Stimulated activated CD8-positive, alpha-beta memory T cell treated with anti-CD3 and anti-CD28 coated beads, Interleukin-4, amount 100 ng/mL, for 4 hours (primary cell): ENCODE measurements at places on chromosomes 1 and 21.

- no peak for DNase-seq
Observed at GRCh38 chr1:2316451-2316961, 74.8 kb downstream of the MORN1 start.

DNA sequence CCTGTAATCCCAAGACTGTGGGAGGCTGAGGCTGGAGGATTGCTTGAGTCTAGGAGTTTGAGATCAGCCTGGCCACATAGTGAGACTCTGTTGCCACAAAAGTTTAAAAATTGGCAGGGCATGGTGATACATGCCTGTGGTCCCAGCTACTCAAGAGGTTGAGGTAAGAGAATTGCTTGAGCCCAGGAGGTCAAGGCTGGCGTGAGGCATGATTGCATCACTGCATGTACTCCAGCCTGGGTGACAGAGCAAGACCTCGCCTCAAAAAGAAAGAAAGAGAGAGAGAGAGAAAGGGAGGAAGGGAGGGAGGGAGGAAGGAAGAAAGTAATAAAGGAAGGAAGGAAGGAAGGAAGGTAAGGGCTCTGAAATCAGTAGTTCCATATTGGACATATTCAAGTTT lies 25.0 kb downstream of the GLUL start:
- no peak for DNase-seq

DNA sequence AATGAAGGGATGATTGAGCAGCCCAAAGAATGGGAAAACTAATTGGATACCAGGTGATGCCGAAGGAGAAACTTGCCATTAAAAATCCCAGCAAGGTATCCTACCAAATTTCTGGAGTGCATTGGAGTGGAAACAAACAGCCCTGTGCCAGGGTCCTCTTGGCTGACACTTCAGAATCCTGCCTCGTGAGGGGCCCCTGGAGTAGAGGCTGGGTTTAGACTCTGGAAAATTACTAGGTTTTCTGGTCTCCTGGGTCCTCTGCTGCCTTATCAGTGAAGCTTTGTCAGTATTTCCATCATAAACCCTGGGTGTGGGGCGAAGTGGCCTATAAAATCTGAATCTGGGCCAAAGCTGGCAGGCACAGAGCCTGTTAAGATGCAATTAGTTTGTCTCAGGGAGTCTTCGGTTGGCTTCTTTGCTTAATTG lies 289.2 kb upstream of the USP24 start:
- DNase-seq = no peak

GRCh38 chr1:118660769-118661168 lies 327.4 kb downstream of the TBX15 start:
- DNase-seq = no peak
